SK-N-DZ (cell line): ENCODE measurements at places on chromosomes 13 and 19.

GRCh38 chr19:53612762-53613526 lies 18.9 kb upstream of the DPRX start:
- DNase-seq = no peak

DNA sequence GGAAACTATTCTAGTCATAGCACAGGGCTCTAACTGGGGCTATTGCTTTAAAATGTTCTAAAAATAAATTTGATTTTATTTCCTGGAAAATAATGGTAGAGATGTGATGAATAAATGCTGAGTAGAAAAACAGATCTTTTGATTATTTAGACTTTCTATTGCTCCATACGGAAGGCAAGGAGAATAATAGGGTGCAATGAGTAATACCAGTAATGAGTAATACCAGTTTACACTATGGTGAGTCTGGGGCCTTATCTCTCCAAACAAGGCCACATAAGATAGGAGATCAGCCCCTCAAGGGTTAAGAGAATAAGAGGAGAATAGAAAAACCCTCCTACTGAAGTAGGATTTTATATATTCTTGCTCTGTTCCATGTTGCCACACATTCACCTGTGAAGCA lies 390.4 kb downstream of the KLF5 start:
- no peak for DNase-seq

DNA sequence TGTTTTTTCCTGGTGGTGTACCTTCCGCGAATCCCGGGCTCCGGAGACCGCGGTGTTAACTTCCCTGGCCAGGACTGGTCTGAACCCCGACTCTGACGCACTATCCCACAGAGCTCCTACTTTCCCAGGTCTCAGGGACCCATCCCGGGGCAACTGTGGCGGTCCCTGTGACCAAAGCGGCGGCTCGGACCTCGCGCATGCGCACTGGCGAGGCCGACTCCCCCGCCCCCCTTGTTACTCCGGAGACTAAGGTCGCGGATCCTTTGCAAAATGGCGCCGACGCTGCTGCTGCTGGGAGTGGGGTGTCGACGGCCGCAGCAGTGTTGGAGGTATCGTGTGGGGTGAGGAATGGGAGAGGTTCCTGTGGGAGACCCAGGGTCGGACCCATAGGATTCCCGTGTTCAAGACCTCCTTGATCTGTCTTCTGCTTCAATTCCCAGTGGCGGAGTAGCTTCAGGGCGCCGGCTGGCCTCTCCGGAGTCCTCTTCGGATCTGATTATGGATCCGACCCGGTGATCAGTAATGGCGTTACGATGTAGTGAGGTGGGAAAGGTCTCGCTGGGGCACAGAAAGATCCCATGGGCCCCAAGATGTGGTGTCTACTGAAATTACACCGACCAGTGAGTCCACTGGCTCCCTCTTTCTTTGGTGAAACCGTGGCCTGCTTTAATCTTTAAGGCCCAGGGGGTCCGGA lies 66.6 kb upstream of the ZNF527 start:
- no peak for DNase-seq

- no peak for DNase-seq
Observed at GRCh38 chr13:79935121-79935520, 405.8 kb downstream of the SPRY2 start.

GRCh38 chr13:89752394-89752793 lies 1595.1 kb upstream of the MIR17HG start:
- DNase-seq = no peak

DNA sequence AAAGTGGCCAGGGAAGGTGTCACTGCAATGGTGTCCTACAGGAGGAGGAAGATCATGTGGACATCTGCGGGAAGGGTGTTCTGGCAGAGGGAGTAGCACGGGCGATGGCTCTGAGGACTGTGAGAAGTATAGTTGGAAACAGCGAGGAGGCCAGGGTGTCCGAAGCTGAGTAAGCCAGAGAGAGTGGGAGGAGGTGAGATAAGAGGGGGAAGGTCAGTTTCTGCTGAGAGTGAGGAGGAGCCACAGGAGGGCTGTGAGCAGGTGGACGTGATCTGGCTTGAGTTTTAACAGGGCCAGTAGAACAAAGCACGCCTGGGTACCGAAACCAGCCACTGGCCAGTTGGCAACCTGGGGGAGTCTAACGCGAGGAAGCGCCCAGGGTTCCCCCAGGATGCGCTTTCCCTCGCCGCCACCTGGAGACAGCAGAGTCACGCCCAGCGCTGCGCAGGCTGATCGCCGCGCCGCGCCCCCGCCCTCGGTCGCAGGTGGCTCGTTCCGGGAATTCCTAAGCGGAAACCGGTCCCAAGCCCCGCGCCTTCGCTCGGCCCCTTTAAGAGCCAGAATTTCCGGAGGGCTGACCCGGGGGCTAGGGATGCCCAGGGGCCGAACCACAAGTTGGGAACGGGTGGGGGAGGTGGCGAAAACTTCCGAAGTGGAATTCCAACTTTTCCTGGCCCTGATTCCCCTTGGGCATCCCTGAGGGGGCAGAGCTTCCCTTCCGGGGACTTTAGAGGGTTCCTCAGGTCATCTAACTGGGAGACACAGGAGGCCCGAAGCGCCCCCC lies 1.1 kb upstream of the LSR start:
- DNase-seq = no peak

DNA sequence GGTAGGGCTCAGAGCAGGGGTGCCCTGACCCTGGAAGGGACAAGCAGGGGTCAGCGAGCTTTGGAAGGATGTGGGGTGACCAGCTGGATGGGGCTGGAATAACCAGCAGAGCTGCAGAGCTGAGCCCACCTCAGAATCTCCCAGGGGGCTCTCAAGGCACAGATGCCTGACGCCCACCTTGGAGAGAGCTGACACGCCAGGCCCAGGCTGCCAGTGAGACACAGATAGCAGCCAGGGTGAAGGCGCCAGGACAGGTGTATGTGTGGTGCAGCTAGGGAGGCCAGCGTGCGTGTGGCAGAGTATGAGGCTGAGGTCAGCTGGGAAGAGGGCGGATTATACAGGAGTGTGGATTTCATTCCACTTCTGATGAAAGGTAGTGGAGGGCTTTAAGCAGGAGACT lies 8.9 kb downstream of the AP1M1 start:
- DNase-seq = no peak

DNA sequence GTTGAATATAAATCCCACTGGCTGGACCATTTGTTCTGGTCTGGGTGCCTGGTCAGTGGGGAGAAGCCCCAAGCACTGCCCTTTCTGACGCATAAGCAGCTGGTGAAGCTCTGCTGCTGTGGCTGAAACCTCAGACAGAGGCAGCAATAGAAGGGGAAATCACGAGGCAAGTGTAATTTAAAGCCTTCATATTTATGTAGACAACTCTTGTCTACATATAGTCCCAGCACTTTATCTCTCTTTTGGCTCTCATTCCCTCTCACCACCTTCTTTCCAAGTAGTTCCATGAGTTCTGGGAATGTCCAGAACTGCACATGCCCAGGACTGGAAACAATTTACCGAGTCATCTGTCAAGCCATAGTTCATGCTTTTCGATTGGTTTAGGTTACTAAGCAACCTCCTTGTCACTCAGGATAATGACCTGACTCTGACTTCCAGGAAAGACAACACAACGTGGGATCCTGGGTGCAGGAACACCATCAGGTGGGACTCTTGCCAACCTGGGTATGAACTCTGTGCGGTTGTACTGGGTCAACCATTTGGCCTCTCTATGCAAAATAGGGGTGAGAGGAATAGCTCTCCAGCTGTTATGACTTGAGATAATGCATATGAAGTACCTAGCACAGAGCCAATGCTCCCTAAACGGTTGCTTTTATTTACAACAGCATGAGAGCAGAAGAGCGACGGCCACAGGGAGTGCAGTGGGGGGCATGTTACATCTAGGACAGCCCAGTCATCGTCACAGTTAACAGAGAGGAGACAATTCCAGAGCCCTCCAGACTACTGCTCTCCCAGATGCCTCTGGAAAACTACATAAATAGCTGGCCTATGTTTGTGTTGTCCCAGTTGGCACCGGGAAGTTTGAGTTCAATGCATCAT lies 321.9 kb downstream of the FOXO1 start:
- DNase-seq = no peak

GRCh38 chr13:44311011-44311780 lies 62.4 kb upstream of the SERP2 start:
- no peak for DNase-seq

DNA sequence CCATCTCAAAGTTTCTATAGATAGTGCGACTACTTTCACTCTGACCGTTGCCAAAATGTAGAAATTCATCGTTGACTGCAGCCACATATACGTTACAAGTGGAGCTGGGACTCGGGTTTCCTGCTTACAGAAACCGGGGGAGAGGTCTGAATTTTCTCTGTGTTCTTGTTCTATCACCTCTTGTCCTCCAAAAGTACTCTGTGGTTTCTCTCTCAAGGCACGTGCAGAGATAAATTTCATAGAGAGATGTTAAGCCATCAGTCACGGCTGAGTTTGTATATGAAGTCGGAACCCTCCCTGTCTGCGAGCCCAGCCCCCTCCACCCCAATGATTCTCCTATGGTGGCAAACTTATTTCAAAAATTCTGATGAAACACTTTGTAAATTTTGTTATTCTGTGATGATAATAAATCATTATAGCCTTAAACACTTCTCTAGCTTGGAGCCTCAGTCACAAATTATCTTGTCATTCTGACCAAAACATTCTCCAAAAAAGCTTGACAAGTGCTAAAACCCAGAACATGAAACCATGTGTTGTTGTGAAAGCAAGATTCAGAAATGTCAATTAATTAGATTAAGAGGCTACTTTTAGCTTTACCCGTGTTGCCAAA lies 87.5 kb downstream of the TSHZ3 start:
- no peak for DNase-seq

DNA sequence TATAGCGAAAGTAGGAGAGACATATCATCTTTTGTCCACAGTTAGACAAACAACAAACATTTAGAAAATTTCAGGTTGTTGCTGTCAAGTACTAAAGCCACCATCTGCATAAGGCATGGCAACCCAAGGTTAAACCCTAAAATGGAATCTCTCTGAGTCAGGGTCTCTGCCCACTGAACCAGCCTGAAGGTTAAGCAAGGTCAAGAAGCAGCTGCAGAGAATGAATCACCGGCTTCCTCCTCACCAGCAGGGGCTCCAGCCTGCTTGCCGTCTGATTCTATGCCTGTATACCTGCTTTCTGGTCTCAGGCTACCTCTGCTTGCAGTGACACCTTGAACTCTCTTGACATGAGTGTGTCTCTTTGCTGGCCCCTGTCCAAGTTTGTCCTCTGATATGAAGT lies 726.2 kb upstream of the SGCG start:
- peak; percentile 9 for DNase-seq

DNA sequence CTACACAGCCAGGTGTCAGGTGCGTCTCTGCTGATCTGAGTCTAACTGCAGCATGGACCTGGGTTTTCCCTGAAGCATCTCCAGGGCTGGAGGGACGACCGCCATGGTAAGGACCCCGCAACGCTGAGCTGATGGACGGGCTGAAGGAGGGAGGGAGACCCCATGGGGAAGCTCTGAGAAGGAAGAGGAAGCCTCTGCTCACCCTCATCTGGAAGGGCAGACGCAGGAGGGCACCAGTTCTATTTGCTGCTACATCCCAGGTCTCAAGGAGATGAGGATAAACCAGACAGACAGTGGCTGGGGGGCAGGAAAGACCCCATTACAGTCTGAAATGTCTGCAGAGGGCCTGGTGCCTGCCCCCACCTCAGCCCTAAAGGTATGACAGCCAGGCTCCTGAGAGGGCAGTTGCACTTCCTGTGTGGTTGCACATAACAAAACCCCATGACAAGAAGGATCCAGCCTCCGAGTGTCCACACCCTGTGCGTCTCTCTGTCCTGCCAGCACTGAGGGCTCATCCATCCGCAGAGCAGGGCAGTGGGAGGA lies at the start of gene LILRA2:
Gene LILRA2 (plus strand): TSS at position 461 of the 543 bp plus-strand sequence. CDS start 89 bp downstream, outside the sequence.
- DNase-seq = no peak

DNA sequence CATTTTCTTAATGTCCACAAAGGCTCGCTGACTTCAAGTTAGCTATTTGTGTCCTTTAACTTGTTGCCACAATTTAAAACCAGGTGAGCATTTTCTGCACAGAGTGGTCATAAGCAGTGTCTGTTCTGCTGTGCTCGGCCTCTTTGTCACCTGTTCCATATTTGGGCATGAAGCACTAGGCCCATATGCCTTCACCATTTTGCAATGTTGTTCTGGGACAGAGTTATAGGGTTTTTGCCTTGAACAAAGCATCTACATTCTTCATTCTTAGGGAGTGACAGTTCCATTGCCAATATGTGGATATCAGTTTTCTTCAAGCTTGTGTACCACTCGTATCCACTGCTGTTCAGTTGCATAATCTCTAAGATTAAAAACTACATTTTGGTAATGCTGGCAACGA lies 56.1 kb downstream of the LRCH1 start:
- no peak for DNase-seq

GRCh38 chr13:44158881-44159632 lies 214.6 kb upstream of the SERP2 start:
- DNase-seq = no peak

DNA sequence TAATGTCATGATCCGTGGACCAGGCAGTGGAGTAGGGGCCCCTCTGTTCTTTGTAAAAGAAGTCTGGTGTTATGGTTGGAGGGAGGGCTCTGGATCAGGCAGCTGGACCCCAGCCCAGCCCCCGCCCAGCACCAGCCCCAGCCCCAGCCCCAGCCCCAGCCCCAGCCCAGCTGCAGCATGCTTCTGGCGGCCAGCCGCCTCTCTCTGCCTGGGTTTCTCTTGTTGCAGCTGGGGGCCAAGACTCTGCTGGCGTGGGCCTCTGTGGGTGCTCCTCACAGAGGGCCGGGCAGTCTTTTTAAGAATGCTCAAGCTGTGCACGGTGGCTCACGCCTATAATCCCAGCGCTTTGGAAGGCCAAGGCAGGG lies 17.9 kb downstream of the DOT1L start:
- DNase-seq = peak; percentile 66

GRCh38 chr13:52887165-52887564 lies 38.7 kb upstream of the PCDH8 start:
- DNase-seq = no peak

- no peak for DNase-seq
Observed at GRCh38 chr19:4980838-4981680, 12.1 kb downstream of the KDM4B start.

DNA sequence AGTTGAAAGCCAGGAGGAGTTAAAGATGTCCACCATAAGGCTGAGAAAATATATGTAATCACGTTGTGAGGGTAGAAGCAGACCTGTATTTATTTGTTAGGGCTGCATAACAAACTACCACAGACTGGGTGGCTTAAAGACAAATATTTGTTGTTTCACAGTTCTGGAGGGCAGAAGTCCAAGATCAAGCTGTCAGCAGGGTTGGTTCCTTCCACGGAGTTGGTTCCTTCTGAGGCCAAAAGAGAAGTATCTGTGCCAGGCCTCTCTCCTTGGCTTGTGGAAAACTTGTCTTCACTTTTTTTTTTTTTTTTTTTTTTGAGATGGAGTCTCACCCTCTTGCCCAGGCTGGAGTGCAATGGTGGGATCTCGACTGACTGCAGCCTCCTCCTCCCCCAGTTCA lies 73.7 kb upstream of the SLAIN1 start:
- no peak for DNase-seq

DNA sequence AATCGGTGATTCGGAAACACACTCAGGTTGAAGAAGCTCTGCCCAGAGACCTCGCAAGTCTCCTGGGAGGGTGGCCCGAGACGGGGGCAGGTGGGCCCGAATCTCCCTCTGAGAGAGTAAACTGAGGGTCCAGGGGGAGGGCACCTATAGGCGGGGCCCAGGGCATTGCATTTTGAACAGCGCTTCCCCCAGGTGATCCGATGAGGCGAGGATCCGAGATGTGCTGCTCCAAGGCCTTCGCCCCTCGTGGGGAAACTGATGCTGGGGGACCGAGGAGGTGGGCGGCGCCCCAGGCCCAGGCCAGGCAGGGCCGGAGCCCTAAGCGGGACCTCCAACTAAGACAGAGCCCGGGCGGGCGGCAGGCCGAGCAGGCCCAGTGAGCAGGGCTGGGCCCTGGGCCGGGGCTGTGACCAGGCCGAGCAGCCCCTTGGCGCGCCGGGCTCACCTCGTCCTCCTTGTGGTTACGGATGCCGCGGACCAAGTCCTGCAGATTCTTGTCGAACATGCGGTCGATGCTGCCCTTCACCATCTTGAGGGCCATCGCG lies 500 bp downstream of the AP3D1 start:
- DNase-seq = no peak
